Esophagus squamous epithelium (tissue), 5 donors: ENCODE measurements at places on chromosomes 16 and 17.

GRCh38 chr16:58063377-58064076, 38.0 kb downstream of the MMP15 start:
- no peak for DNase-seq

- no peak for DNase-seq
Observed at GRCh38 chr16:81684242-81684837, 94.8 kb upstream of the PLCG2 start.

DNA sequence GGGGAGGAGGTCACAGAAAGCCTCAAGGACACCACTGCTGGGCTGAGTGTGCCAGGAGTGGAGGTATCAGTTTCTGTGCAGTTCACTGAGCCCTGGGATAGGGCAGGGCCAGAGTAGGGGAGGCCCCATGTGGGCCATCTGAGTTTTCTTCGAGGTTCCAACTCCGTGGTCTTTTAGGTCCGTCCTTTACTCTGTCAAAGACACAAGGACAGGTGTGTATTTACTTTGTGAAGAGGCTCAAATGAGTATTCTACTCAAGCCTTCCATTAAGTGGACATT, 59.5 kb downstream of the USP22 start:
- DNase-seq, result no peak

- DNase-seq, result peak; percentile 36
Observed at GRCh38 chr16:67170168-67170948, at the start of gene NOL3. Gene NOL3 (plus strand): TSS chr16:67170538.

DNA sequence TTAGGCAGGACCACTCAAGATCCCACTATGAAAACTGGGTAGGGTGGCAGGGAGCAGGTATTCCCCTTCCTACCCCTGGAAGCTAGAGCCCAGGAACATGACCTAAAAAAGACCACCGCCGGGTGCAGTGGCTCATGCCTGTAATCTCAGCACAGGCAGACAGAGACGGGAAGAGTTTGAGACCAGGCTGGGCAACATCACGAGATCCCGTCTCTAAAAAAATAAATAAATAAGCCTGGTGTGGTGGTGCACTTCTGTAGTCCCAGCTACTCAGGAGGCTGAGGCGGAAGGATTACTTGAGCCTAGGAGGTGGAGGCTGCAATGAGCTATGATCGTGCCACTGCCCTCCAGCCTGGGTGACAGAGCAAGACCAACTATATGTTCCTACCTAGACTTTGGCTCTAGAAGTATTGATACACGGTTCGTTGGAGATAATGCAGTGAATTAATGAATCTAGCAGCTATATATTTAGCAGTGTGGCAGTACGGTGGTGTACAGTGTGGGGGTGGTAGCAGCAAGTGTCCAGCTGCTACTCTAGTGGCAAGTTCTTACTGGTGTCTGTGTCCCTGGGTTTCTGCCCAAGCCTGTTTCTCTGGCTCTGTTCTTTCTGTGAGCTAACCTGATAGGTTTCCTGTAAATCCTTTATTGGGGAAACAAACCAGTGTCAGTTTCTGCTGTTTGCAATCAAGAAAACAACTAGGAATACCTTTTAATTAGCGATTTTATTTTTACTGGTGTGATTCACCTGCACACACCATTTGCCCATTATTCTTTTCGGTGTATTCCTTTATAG, 3.3 kb upstream of the USP31 start:
- no peak for DNase-seq

DNA sequence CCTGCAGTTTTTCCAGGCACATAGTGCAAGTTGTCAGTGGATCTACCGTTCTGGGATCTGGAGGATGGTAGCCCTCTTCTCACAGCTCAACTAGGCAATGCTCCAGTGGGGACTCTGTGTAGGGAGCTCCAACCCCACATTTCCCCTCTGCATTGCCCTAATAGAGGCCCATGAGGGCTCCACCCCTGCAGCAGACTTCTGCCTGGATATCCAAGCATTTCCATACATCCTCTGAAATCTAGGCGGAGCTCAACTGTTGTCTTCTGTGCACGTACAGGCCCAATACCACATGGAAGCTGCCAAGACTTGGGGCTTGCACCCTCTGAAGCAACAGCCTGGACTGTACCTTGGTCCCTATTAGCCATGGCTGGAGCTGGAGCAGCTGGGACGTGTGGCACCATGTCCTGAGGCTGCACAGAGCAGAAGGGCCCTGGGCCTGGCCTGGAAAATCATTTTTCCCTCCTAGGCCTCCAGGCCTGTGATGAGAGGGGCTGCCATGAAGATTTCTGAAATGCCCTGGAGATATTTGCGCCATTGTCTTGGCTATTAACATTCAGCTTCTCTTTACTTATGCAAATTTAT, 10.9 kb upstream of the MILR1 start:
- DNase-seq, result no peak

GRCh38 chr17:80778716-80779115, 212.9 kb upstream of the CHMP6 start:
- DNase-seq, result no peak

DNA sequence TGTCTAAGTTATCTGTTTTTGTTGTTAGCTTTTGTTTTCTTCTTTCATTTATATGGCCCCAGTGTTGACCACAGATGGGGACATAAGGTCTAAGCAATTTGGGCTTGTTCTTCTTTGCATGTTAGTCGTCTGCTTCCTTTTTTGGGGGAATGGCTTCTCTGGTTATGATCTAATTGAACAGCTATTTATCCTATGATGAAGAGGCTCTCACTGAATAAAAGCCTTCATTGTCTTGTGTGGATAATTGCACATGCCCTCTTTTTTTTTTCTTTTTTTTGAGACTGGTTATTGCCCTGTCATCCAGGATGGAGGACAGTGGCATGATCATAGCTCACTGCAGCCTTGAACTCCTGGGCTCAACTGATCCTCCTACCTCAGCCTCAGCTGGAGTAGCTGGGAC, 13.7 kb downstream of the SMARCE1 start:
- DNase-seq, result no peak

- DNase-seq, result no peak
Observed at GRCh38 chr17:18102640-18103039, 5.9 kb upstream of the MYO15A start.

- no peak for DNase-seq
Observed at GRCh38 chr17:2693561-2694380, 17.8 kb downstream of the CLUH start.

DNA sequence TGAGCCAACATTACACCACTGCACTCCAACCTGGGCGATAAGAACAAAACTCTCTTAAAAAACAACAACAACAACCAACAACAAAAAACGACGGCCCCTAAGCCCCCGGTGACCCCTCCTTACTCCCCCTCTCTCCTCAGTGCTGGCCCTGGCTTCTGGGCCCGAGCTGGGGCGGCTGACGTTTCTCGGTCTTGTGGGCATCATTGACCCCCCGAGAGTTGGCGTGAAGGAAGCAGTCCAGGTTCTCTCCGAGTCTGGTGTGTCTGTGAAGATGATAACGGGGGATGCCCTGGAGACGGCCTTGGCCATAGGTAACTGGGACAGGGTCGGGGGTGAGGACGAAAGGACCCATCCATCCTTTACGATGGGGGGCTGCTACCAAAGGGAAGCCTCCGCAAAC, 52.7 kb downstream of the MEAK7 start:
- DNase-seq, result no peak

DNA sequence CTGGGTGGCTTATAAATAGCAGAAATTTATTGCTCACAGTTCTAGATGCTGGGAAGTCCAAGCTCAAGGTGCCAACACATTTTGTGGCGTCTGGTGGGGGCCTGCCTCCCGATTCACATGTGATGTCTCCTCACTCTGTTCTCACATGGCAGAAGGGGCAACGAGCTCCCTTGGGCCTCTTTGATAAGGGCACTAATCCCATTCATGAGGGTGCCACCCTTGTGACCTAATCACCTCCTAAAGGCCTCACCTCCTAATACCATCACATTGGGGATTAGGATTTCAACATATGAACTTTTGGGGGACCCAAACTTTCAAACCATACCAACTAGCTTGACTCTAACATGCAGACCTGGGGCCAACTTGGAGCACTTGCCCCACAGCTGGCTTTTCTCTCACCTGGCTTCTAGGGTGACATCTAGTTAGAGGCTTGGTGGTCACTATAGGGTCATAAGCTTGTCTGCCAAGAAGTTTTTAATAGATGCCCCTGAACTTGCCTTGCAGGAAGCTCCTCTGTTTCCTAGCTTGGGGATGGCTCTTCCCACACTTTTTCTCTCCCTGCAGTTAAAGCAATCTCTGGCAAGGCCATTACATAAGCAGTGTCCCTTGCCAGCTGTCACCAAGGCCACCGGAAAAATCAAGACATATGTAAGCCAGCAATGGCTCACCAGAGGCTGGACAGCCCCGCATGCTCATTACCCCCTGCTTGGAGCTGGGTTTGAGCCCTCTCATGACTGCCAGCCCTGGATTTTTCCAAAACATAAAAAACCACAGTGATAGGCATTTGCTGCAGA, 8.4 kb upstream of the MED9 start:
- DNase-seq, result no peak

DNA sequence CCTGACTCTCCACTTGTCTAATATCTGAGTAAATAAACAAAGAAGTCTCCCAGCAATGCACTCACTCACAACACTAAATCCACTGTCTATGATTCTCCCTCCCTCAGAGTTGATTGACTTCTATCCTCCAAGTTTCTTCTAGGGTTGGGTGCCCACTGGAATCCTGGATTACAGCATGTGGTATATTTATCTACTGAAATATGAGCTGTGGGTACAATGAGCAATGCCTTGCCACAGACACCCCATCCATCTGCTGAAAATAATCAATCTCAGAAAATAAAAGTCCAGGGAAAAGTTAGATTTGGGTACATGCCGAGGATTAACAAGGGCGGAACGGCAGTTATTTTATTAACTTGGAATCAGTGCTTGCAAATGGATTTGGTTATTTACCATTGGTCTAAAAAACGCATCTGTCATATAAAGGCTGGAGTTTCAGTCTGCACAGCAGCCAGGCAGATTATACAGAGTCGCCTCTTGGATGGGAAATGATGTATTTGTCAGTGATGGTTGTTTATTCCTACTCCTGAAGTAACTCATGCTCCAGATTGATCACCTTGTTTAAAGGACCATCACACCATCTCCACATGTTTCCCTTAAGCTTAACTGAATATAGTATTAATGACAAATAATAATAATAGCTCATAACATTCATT, 193.9 kb upstream of the SOX9 start:
- DNase-seq, result no peak

DNA sequence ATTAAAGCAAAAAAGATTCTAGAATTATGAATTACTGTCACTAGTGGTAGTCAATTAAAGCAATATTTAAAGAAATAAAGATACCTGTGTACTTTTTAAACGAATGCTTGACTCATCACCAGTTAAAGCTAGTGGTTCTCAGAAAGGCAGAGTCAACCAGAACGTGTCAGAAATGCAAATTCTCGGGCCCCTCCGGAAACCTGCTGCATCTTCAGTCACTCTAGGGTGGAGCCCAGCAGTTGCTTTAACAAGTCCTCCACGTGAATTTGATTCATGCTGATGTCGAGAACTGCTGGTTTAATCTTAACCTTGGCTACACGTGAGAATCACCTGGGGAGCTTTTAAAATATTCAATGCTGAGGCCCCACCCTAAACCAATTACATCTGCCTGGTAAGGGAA, 169.8 kb upstream of the SDK2 start:
- DNase-seq, result no peak

- DNase-seq, result no peak
Observed at GRCh38 chr16:48959204-48959603, 322.4 kb downstream of the CBLN1 start.

- DNase-seq, result no peak
Observed at GRCh38 chr16:77430787-77431585, 3.8 kb downstream of the ADAMTS18 start.

- DNase-seq, result no peak
Observed at GRCh38 chr16:28188085-28188916, 23.5 kb downstream of the XPO6 start.

- DNase-seq, result no peak
Observed at GRCh38 chr17:6380915-6381438, 53.9 kb downstream of the AIPL1 start.

DNA sequence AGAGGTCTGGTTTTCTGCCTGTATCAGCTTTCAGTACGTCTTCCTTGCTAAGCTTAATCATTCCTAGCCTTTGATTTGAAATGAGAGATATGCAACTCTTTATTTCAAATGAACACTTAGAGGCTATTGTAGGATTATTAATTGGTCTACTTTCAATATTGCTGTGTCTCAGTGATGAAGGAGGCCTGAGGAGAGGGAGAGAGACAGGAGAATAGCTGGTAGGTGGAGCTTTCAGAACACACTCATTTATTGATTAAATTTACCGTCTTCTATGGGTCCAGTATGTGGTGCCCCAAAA, 187.0 kb downstream of the BCAS3 start:
- no peak for DNase-seq

DNA sequence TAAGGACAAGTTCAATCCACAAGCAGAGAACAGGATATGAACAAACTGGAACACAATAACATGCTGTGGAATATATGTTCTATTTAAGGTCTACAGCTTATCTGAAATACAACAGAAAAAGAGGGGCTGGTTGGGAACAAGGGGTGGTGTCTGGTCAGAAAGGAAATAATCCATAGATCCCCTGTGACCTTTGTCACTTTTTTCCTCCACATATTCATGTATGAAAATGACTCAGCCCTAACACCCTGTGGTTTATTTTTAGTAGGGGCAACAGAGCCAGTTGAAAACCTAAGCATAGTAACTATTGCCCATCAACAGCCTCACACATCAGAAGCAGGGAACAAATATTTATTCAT, 12.3 kb upstream of the SPAG9 start:
- DNase-seq, result no peak

- DNase-seq, result no peak
Observed at GRCh38 chr17:77332981-77333685, 192.4 kb downstream of the SEC14L1 start.

GRCh38 chr17:19876529-19877161, 8.9 kb upstream of the ULK2 start:
- no peak for DNase-seq

DNA sequence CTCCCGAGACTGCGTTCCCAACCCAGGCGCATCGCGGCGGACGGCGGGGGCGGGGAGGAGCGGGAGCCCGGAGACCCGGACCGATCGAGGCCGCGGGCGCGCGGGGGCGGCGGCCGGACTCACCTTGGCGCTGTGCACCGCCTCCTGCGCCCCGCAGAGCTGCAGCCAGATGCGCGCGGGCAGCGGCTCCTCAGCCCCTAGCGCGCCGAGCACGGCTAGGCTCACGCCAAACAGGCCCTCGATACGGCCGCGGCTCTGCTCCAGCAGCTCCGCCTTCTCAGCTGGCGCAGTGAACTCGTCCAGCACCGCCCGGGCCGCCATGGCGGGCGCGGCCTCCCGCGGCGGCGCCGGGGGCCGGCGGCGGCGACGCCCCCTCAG, 339 bp downstream of the N4BP1 start:
- DNase-seq, result no peak

DNA sequence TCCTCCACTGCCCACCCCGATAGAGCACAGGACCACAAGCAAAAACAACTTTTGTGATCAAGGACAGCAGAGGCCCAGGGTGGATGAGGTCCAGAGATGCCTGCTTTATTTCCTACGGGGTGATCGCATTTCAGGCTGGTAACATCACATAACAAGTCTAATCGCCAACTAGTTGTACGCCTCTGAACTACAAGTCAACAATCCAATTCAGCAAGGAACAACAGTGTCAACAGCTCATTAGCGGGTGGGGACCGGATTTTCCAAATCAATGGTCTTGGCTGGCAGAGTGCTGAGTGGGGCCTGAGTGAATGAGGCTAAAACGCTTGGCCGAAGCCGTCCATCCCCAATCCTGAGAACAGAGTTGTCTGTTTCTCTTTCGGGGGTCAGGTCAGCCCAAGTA, 17.1 kb downstream of the MRM3 start:
- no peak for DNase-seq

- DNase-seq, result no peak
Observed at GRCh38 chr17:77308861-77309726, 168.3 kb downstream of the SEC14L1 start.
